Midbrain (tissue), 1 donor: ENCODE measurements at places on chromosomes 12 and 14.

- DNase-seq = no peak
Observed at GRCh38 chr12:84136862-84137367, 775.7 kb downstream of the SLC6A15 start.

GRCh38 chr12:24952389-24952788, 3.5 kb upstream of the BCAT1 start:
- DNase-seq = no peak

- DNase-seq = no peak
Observed at GRCh38 chr14:99524804-99525698, 43.8 kb downstream of the CCNK start.

- no peak for DNase-seq
Observed at GRCh38 chr12:94998326-94998725, 5.2 kb downstream of the NDUFA12 start.

GRCh38 chr12:91506452-91506851, 323.8 kb upstream of the DCN start:
- DNase-seq = no peak
